ENCODE measurements at places on chromosomes 1 and 21.

DNA sequence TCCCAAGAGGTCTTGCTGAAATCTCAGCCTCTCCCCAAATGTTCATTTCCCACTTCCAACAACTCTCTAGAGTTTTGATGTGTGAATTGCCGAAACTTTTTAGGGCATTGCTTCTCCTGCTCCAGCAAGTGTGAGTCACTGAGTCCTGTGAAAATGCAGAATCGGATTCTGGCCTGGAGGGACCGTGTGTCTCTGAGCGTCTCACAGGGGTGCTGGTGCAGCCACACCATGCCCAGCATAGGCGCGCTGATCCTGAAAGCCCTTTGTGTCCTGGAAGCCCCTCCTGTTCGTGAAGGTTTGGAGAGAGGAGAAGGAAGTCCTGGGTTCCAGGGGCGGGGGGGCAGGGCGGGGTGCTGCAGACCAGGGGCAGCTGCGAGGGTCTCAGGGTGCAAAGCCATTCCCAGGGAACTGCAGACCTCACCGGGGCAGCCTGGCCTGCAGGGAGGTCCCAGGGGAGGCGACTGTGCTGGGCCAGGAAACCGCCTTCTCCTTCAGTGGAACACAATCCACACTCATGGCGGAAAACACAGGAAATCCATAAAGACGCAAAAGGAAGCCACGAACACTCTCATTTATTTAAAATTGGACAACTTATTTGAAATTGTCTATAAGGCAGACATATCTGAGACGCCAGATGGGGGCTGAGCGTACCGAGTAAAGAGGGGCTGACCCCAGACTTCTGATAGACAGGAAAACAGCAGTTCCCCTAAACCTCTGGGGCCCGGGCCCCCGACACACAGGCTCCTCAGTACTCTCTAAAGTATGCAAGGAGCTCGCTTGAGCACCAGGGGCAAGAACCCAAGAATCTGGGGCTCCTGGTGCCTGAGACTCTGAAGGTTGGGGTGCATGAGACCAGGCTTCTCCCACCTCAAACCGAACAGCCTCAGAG is 43.5 kb upstream of the ADARB1 start:
- no peak for DNase-seq

DNA sequence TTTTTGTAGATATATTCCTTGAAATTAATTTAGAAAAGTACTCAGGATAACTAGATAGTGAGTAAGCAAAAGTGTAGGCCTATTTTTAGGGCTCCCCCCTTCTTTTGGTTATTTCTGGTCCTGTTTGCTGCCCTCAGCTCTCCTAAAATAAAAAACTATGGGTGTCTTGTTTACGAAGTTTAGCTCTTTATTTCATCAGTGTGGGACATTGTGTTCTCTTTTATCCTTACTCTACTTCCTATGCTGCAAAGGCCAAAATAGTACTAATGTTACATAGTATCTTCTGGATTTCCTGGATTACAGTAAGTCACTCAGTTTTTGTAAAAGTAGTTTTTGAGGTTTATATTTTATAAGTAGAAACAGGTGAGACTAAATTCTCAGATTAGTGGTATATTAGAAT is 15.4 kb downstream of the CEP350 start:
- DNase-seq = no peak

DNA sequence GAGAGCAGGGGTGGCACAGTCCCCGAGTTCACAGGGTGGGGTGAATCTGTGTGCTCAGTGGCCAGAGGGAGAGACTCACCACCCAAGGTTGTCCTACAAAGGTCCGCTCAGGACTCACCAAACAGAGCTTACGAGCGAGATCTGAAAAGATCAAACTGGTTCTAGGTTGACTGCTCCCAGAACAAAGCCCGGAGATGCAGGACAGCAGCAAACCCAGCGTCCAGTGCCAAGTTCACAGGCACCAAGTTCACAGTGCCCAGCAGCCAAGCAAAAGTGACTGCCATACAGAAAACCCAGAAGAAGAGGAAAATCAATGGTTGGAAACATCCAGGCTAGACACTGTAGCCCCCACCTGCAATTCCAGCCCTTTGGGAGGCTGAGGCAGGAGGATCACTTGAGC is 35.7 kb downstream of the AGPAT3 start:
- no peak for DNase-seq

- no peak for DNase-seq
These were observed 579.6 kb downstream of the USP25 start for GRCh38 chr21:16309250-16309971.

- DNase-seq = no peak
These were observed 41.2 kb downstream of the TNR start for GRCh38 chr1:175702079-175702795.

- no peak for DNase-seq
These were observed 758 bp upstream of the ATAD3B start for GRCh38 chr1:1470626-1471388.

GRCh38 chr1:1033009-1033587 is 13.2 kb downstream of the AGRN start:
- DNase-seq = peak; percentile 84

DNA sequence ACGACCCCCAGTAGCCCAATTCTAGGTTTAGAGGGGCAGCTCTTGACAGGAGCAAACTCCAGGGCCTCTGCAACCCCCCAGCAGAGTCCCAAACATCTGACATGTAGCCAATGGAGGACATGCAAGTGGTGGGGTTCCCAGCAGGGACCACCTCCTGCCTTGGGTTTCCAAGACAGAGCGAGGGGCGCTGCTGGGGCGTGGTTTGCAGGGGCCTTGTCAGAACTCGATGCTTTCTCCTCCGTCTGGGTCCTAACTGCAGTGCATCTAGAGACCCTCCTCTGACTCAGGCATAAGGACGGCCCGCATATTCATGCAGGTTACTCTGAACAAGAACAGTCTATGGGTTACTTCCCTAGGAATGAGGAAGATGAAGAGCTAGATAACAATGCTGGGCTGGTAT is 17.2 kb downstream of the EPHX1 start:
- DNase-seq = no peak

DNA sequence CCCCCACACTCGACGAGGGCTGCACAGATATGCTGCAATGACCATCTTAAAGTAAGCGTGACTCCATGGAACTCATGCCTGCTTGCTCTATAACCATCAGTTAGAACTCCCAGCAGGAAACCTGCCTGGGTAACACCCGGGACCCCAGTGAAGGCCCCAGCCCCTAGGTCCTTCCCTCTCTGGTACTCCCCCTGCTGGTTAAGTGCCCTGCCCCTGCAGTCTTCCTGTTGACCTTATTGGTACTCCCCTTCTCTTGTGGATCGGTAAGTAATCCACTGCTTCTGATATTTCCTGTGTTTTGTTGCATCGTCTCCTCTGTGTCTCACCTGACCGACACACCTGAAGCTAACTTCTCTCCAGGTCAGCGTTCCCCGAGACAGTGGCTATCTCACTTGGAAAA is 104.8 kb upstream of the COG2 start:
- DNase-seq = no peak

GRCh38 chr1:166120281-166120680 is 46.5 kb downstream of the FAM78B start:
- DNase-seq = no peak

DNA sequence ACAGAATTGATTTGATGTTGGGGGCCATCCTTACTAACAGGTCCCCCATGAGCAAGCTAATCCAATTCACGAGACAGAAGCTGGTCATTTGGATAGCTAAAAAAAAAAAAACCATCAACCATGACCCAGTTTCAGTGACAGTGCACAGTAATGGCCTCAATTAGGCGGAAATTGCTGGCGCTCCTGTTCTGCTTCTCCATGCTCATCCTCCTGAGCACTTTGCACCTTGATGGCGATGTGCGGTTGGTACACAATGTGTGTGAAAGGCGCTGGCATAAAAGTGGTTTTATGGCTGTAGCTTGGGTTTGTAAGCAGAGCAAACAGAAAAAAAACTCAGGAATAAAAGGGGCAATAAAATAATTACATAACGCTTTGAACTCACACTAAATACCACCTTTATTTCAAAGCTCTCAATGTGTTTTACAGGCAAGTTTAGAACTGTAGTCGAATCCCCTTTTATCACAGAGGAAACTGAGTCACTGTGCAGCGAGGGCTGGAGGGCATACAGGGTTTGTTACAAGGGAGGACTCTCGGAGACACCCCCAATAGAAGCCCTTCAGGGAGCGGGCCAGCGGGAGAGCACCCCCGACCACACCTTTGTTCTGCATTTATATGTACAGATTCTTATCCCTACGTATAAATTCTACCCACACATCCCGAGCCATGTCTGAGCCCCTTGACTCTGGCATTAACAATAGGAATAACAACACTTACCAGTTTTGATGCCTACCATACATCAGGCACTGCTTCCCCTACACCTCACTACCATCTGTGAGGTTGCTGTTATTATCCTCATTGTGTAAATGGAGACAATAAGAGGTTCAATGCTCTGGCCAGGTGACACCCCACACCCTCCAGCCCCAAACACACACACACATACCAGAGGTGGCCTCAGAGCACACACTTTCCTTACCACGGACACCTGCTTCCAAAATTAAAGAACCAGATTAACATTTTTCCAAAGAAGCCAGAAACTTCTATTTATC is 213.5 kb upstream of the IRF2BP2 start:
- no peak for DNase-seq

GRCh38 chr21:43619856-43620255 is 39.4 kb downstream of the HSF2BP start:
- DNase-seq = no peak

- no peak for DNase-seq
These were observed 53.9 kb upstream of the LBR start for GRCh38 chr1:225481738-225482137.

- no peak for DNase-seq
These were observed 5.6 kb downstream of the SPSB1 start for GRCh38 chr1:9298282-9298681.

- DNase-seq = no peak
These were observed 76.4 kb downstream of the UBE4B start for GRCh38 chr1:10108948-10109708.

DNA sequence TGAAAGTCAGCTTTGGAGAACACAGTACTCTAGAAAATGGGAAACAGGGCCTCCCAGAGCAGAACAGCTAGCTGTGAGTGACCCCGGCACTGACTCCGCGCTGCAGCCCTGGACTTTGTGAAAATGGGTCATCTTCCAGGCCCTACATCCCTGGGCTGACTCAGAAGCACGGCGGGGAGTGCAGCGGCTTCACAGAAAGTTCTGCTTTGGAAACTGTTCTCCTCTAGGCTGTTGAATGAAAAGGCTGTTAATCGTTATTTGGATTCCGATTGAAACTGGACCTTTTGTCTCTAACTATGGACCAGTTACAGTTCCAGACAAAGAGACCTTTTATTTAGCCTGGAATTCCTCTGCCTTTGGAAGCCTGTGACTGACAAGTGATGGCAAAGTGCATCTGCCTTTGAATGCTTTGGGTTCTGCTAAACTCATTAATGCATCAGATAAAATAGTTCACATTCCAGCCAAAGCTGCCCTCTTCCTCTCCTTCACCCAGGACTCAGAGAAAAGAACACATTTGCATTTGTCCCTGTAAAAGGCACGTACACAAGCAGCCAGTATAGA is 144.9 kb upstream of the HOOK1 start:
- DNase-seq = no peak

- no peak for DNase-seq
These were observed 41.0 kb upstream of the SEC16B start for GRCh38 chr1:178010674-178011464.

GRCh38 chr1:156067262-156067661 is 6.3 kb downstream of the RAB25 start:
- no peak for DNase-seq

DNA sequence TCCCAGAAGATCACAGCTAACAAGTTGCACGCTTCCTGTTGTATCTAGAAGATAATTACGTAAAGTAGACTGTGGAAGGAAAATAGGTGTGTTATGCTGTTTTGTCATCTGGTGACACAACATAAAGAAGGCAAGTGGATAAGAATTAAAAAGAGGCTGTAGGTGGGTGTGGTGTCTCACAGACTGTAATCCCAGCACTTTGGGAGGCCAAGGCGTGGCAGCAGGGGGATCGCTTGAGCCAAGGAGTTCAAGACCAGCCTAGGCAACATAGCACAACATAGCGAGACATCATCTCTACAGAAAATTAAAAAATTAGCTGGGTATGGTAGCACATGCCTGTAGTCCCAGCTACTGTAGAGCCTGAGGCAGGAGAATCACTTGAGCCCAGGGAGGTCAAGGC is 17.9 kb upstream of the ZNF281 start:
- no peak for DNase-seq

- DNase-seq = no peak
These were observed 274.8 kb upstream of the RUNX1 start for GRCh38 chr21:35323947-35324346.

DNA sequence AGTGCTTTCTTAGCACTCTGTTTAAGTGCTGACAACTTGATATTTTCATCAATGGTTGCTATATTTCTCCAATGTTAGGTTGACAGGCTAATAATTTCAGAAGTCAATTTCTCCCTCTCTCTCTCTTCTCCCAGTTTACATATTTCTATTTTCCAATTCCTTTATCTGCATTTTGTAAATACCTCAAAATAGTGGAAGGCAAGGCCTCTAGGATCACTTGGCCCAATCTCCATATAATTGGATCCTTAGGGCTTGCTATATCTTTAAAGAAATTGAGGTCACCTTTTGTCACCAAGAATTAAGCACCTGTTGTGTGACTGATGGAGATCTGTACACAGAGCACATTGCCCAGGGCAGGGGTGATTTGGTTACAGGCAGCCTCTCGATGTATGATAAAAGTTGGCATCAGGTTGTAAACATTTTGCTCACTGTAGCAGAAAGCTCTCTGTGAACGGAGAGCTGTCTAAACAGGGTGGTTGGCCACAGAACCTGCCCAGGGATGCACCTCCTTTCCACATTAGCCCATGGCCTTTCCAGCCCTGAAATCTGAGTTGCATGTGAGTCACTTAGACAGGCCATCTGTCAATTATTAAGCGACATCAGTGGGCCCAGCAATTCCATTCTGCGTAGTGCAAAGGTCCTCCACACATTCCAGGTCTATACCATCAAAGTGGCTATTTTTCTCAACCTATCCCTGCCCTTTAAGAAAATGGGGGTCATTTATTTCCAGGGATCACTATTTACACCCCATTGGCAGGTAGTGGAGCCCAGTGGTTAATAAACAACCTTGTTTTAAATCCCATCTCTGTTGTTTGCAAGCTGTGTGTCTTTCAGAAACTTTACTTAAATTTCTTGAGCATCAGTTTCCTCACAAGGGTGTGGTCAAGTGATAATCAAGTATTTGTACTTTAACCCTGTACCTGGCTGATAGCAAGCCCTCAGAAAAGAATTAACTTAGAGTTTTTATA is 29.1 kb upstream of the IRF2BP2 start:
- DNase-seq = no peak

GRCh38 chr1:42963378-42964043 is 4.8 kb upstream of the SLC2A1 start:
- DNase-seq = no peak

DNA sequence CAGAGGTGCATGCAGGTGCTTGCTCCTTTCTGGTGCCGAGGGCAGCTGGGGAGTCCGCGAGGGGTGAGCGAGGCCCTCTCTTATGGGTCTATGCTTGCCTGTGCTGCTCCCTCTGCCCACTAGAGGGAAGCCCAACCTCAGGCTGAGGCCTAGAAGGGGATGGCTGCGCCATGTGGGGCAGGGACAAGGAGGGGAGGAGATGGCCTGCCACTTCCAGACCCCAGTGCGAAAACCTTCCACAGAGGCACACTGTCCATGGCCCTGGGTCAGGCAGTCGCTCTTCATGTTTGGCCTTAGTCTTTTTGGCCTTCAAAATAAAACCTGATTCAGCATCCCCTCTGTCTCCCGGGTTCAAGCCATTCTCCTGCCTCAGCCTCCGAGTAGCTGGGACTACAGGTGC is 14.0 kb downstream of the RHBG start:
- DNase-seq = peak; percentile 44

Data from stimulated activated naive CD4-positive, alpha-beta T cell treated with Interleukin-2 at 50 U/mL for 16 hours (primary cell).